ENCODE measurements at places on chromosomes 2 and 18.

- DNase-seq = no peak
Measured at GRCh38 chr18:44474591-44474990, 206.1 kb upstream of the SETBP1 start.

- DNase-seq = no peak
Measured at GRCh38 chr2:160257743-160258491, 57.8 kb upstream of the ITGB6 start.

GRCh38 chr2:33134791-33135560 is 188.2 kb downstream of the LTBP1 start:
- DNase-seq = no peak

DNA sequence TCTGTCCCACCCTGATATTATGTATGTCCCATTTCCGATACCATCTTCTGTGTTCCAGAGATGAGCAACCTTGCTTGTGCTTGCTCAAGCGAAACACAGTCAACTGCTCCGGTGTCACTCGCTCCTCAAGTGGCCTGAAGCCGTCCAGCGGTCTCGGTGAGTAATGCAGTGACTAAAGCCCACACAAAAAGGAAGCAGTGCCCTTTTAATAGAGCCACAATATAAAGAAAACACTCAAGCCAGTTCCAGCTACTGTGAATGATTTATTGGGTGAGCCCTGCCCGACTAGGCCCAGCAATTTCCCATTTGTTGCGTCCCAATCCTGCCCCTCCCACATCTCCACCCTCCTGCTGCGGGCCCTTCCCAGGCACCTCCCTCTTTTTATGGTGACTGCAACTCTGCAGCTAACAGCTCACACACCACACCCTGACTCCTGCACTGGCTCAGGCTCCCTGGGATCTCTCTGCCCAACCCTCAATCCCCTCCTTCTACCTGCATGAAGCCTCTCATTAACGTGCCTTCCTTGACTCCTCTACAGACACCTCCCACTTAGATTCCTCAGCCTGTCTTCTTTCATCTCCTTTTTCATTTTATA is 44.2 kb upstream of the DSC1 start:
- DNase-seq = no peak

- DNase-seq = no peak
Measured at GRCh38 chr2:137237055-137237454, 471.7 kb downstream of the THSD7B start.

GRCh38 chr2:238973038-238973739 is 125.3 kb downstream of the TWIST2 start:
- no peak for DNase-seq

GRCh38 chr2:69088466-69088865 is 75.5 kb downstream of the ANTXR1 start:
- DNase-seq = no peak

GRCh38 chr18:26262156-26262555 is 35.9 kb downstream of the TAF4B start:
- no peak for DNase-seq

GRCh38 chr2:191266201-191266600 is 21.0 kb downstream of the MYO1B start:
- DNase-seq = no peak

GRCh38 chr18:25454270-25454659 is 102.3 kb upstream of the ZNF521 start:
- DNase-seq = no peak

DNA sequence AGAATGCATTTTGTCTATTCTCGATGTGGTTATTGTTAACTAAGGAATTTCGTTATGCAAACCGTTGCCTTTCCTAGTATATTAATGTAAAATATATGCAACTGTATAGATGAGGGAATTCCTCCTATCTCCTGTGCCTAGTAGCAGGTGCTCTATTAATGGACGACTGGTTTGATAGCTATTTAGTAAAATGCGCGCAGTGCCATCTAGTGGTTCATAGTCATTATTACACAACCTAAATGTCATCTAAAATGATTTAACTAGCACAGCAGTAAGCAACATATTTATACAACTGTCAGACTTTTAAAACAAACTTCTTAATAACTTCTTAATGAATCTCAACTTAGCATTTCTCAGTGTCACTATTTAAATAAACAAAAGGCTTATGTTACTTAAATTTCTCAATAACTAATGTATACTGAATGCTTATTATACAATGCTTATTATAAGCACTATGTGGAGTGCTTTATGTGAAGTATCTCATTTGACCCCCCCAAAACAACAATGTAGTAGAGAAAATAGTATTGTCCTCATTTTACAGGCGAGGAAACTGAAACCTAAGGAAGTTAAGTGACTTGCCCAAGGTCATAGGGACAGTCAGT is 77.9 kb downstream of the DTNA start:
- peak; percentile 14 for DNase-seq

DNA sequence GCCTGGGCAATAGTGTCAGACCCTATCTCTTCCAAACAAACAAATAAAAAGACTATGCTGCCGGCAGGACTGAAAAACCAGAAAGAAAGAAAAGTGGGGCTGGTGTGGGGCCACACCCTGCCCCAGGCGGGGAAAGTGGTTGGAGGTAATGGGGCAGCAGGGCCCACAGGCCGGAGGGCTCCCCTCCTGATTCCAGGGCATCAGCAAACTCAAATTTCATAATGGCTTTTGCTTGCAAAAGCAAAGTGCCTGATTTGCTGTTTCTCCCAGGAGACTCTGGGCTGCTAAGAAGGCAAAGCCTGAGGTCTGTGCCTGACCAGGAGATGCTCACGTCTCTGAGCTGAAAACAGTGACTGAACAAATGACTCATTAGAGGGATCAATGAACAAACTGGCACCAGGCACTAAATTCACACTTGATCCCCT is 121.9 kb downstream of the HDAC4 start:
- no peak for DNase-seq

DNA sequence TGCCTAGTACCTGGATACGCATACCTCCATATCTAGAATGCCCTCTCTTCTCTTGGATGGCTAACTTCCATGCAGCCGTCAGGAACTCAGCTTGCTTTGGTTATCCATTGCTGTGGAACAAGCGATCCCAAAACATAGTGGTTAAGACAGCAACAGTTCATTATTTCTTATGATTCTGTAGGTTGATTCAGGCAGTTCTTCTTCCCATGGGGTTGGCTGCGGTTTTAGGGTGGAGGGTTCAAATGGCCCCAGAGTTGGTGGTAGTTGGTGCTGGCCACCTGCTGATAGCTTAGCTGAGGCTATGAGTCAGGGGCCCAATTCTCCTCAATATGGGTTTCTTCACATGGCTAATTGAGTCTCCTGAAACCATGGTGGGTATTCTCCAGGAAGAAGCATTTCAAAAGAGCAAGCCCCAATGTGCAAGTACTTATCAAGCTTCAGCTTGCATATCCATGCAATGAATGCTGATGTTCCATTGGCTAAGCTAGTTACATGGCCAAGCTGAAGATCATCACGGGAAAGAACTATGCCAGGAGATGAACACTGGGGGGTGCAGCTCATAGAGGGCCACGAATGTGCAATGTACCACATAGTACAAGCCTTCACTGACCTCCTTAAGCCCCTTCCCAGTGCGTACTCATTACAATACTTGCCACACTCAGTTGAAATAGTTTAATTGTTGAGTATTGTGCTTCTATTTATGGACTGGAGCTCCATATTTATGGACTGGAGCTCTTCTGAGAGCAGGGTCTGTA is 10.0 kb upstream of the RHOB start:
- DNase-seq = no peak

DNA sequence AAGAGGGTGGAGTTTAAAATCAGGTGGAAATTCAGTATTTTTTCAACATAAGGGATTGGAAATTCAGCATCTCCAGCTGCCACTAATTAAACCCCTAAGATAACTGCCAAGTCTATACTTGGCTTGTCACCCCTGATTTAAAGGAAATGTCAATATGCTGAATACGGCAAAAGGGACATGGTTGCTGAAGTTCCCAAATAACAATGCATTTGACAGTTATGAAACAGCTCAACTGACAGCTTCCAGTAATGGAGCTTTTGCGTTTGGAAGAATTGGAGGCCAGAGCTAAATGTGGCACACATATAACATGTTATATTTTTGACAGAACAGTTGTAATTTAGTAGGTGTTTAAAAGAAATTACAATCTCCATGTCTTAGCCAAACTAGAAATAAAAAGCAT is 1867.9 kb upstream of the LRRTM1 start:
- no peak for DNase-seq

DNA sequence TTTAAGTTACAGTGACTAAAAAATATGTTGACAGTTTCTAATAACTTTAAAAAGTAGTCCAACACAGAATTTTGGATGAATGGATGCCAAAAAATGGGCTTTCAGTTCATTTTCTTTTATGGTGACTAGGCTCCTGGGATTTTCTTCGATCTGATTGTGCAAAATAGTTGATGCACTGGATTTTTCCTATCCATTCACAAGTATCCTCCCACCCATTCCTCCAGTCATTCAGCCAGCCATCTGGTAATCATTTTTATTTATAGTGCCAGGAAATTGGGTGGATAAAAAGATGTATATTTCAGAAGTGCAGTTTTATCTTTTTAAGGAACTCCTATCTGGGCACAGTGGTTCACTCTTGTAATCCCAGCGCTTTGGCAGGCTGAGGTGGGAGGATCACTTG is 175.1 kb downstream of the PTPRM start:
- DNase-seq = no peak

DNA sequence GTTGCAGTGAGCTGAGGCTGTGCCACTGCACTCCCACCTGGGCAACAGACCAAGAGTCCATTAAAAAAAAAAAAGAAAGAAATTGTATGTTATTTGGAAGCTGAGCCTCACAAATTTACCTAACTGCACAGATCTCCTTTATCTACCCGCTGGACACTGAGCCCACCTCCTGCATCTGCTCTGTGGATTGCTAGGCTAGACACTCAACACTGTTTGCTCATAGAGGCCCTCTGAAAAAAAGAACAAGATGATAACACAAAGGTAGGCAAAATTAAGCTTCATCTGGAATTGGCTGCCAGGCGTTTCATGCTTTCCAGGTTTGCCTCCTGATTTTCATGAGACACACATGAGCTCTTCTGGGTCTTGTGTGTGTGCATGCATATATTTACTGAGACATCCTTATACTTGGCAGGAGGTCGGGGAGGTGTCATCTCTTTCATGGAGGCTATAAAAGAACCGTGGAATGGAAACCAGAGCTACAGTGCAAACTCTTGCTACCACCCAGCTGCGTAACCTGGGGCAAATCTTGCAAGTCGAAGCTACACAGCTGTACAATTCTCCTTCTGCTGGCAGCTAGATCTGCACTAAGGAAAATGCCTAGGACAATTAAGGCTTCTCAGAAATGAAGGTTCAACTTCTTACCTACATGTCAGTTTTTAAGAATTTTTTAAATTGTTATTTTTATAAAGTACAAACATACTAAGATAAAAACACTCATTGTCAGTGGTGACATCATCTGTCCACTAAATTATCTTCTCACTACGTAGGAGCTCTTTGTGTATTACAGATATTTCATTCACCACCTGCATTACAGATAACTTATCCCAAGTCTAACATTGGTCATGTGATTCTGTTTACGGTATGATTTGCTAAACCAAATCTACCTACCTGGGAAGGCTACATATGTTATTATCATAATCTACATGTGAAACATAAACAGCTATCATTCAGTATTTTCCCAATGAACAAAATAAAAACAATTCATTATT is 63.1 kb downstream of the CABYR start:
- DNase-seq = no peak

DNA sequence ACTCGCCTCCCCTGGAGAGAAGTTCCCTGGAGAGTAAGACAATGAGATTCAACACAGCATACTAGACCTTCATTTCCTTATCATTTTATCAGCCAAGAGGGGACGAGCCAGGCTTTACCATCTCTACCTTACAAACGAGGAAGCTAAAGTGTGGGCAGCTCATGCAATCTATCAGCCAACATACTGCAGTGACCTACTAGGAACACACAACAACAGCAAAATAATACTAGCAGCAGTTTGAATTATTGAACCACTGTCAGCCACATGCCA is 60.0 kb upstream of the TEX51 start:
- no peak for DNase-seq

DNA sequence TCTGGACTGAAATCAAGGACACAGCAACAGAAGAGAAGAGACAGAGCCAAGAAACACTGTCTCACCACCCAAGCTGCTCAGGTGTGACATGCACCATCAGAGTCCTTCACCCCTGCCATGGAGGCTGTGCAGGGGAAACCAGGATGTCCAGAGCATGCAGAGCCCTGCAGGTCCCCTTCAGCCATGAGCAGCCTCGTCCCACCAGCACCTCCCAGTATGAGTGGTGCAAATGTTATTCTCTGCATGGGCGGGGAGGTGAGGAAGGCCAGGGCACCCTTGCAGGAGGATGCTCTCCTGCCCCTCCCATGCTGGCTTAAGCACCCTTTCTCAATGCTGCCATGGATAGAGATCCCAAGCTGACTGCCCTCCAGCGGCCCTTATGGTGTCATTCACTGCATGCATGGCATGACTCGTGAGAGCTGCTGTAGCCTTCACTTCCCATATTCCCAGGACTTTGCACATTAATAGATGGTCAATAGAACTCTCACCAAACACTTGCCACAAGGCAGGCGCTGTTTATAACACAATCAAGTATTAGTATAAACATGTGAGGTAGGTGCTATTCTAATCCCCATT is 171.0 kb downstream of the ANAPC1 start:
- DNase-seq = no peak

Measured in amniotic stem cell (primary cell).